Right atrium auricular region (tissue), 2 donors: ENCODE measurements at places on chromosomes 2 and 18.

DNA sequence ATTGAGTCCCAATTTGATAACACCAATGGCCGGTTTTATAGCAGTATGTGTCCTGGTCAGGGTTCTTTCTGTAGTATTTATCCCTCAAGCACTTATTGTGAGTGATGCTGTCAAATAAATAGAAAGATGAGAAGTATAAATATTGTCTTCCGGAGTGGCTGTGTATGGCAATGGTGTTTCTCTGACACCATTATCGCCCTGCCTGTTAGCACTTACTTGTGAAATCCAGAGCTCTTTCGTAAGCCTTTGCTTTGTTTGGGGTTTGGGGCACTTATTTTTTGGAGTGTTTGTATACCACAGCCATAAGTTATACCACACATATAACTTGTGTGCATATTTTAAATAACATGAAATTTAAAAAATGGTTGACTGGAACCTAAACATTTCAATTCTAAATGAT, 29.3 kb downstream of the CD8B2 start:
- H3K27me3 ChIP-seq, result no peaks in the 10 kb centered on the region
- DNase-seq, result no peak
- H3K4me1 ChIP-seq, result no peaks in the 10 kb centered on the region
- no peaks in the 10 kb centered on the region for H3K36me3 ChIP-seq
- H3K4me3 ChIP-seq, result no peak overlapping the region

GRCh38 chr18:58682429-58683069, 11.3 kb downstream of the MALT1 start:
- H3K36me3 ChIP-seq, result peaks cover 5% of the 10 kb centered on the region
- DNase-seq, result peak; percentile 63
- no peak overlapping the region for H3K27ac ChIP-seq
- no peak overlapping the region for H3K4me3 ChIP-seq
- peaks cover 9% of the 10 kb centered on the region for H3K4me1 ChIP-seq
- no peaks in the 10 kb centered on the region for H3K27me3 ChIP-seq

DNA sequence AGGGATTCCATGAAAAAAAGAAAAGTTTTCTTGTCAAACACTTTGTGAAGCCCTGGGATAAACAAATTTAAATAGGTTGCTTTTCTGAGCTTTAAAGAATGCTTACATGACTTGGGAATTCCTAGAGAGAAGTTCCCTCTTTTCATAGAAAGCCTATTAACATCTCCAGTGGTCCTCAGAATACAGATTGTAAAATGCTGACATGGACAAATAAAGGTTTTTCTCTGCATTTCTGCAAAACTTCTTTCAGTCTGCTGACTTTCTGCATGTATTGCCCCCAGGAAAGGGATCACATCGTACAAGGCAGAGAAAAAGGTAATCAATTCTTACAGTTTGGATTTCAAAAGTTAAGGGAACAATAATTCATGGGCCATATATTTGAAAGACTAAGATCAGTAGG, 20.6 kb downstream of the ZNF385B start:
- H3K4me3 ChIP-seq, result no peak overlapping the region
- DNase-seq, result no peak
- no peaks in the 10 kb centered on the region for H3K27me3 ChIP-seq
- H3K36me3 ChIP-seq, result no peaks in the 10 kb centered on the region
- H3K4me1 ChIP-seq, result no peaks in the 10 kb centered on the region

DNA sequence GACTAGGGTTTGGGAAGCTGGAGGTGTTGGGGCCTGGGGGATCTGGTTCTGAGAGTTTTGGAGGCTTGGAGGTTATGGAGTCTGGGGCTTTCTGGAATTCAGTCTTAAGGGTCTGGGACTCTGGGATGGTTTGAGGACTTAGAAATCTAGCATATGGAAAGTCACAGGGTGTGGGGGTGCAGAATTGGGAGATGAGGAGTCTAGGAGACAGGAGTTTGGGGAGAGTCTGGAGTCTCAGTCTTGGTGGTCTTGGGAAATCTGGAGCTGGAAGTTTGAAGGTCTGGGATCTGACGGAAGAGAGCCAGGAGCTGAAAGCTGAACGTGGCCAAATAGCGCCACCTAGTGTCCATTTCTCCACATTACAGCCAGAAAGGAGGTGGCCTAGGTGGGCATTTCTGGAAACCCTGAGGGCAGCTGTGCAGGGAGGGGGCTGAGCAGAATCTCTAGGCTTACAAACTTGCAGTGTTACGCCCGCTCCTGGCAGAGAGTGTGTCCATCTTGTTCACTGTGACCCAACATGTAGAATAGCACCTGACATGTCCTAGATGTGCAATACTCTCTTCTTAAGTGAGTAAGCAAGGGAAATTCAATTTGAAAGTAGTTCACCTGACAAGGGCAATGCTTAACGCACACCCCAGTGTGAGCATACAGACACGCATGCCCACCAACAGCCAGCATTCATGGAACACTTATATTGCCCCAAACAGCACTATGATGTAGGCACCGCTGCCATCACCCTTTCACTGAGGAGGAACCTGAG, 204.8 kb downstream of the TFCP2L1 start:
- H3K27me3 ChIP-seq, result no peaks in the 10 kb centered on the region
- peaks cover 8% of the 10 kb centered on the region for H3K4me1 ChIP-seq
- DNase-seq, result no peak
- H3K36me3 ChIP-seq, result no peaks in the 10 kb centered on the region
- no peak overlapping the region for H3K27ac ChIP-seq
- no peak overlapping the region for H3K4me3 ChIP-seq

DNA sequence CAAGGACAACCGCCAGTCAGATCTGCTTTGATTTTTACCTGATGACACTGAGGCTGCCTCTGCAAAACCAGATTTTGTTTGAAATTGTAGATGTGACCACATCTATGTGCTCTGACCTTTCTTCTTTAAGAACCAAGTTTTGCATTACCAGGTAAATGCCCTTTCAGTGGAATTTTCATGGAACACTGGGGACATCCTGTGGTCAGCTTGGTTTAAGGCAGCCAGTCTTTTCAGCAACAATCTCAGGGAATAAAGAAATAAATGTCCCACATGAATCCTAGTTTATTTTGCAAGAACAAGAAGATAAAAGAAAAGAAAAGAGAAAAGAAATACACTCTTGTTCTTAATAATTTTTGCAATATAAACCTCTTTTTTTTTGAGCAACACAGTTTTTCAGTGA, 90.6 kb downstream of the POU3F3 start:
- H3K27ac ChIP-seq, result no peak overlapping the region
- H3K36me3 ChIP-seq, result no peaks in the 10 kb centered on the region
- no peak for DNase-seq
- H3K27me3 ChIP-seq, result no peaks in the 10 kb centered on the region
- no peak overlapping the region for H3K4me3 ChIP-seq

- H3K4me3 ChIP-seq, result no peak overlapping the region
- H3K36me3 ChIP-seq, result no peaks in the 10 kb centered on the region
- no peak for DNase-seq
These were observed 383.1 kb downstream of the TSN start for GRCh38 chr2:122138561-122138960.

GRCh38 chr2:176732780-176733179, 463.5 kb downstream of the MTX2 start:
- H3K27me3 ChIP-seq, result no peaks in the 10 kb centered on the region
- DNase-seq, result no peak
- no peaks in the 10 kb centered on the region for H3K4me1 ChIP-seq
- H3K4me3 ChIP-seq, result no peak overlapping the region
- H3K27ac ChIP-seq, result no peak overlapping the region

DNA sequence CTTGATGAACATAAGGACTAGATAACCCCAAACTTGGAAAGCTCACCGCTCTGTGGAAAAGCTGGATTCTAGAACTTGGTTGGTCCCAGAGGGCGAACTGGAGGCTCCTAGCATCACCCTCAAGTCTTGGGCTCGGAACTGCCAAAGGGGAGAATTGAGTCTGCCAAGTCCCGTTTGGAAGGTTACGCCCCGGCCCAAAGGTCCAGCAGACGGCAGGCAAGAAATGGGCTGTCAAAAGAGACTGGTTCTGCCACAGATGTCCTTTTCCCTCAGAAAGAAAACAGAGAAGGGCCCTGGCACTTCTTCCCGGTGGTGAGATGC, 182.2 kb downstream of the ANAPC1 start:
- H3K36me3 ChIP-seq, result no peaks in the 10 kb centered on the region
- DNase-seq, result no peak
- H3K27ac ChIP-seq, result no peak overlapping the region
- H3K4me1 ChIP-seq, result peaks cover 22% of the 10 kb centered on the region

DNA sequence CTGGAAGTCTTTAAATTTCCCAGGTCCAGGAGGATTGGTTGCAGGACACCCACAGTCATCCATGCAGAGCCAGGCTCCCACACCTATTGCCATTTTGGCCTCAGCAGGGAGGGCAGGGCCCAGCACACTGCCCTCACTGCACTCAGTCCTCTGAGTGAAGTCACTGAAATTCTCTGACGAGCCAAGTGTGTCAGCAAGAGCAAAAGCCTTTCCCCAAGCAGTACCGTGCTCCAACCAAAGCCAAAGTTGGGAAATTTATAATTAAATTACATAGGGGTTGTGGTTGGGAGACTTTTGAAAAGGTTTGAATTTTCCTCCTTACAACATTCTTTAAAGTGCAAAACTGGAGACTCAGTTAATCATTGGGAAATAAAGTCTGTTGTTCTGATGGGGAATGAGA, 98.5 kb upstream of the CD226 start:
- no peaks in the 10 kb centered on the region for H3K27me3 ChIP-seq
- no peak overlapping the region for H3K4me3 ChIP-seq
- H3K36me3 ChIP-seq, result no peaks in the 10 kb centered on the region
- no peak overlapping the region for H3K27ac ChIP-seq
- no peak for DNase-seq

GRCh38 chr2:173238385-173238784, 116.3 kb upstream of the CDCA7 start:
- H3K27ac ChIP-seq, result no peak overlapping the region
- no peak overlapping the region for H3K4me3 ChIP-seq
- no peaks in the 10 kb centered on the region for H3K4me1 ChIP-seq

DNA sequence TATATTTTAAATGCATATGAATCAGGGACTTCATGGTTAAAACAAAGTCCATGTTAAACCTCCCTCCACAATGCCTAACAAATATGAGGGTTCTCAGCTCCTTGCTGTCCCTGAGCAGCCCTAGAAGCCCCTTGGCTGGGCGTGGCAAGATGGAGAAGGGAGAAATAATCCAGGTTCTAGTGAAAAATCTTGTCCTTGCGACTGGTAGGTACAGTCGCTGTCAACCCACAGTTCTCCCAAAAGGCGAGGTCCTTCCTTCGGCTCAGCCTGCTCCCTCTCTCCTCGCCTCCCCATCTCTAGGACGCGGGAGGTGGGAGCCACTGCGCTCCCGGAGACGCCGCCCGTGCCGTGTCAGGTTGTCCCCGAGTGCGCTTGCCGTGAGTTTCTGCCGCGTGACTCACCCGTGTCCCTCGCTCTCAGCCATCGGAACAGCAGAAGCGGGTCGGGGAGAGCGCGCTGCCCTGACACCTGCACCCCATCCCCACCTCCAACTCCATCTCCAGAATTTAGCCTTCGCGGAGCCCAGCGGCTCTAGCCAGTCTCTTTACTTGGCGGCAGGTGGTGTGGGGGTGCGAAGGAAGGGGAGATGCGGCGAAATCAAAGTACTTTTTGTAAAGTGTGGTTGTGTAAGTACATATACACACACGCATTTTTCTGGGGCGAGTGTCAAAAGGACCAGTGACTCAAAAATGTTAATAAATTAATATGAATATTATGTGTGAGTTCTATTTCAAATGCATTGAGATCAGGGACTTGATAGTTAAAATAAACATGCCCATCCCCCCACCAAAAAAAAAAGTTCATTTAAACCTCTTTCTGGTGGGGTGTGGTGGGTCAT, 65.1 kb upstream of the TMEM17 start:
- H3K4me1 ChIP-seq, result peaks cover 18% of the 10 kb centered on the region
- no peak for DNase-seq
- no peaks in the 10 kb centered on the region for H3K27me3 ChIP-seq
- no peaks in the 10 kb centered on the region for H3K36me3 ChIP-seq
- H3K27ac ChIP-seq, result no peak overlapping the region
- H3K4me3 ChIP-seq, result no peak overlapping the region

- DNase-seq, result no peak
- H3K27me3 ChIP-seq, result no peaks in the 10 kb centered on the region
- no peaks in the 10 kb centered on the region for H3K4me1 ChIP-seq
- no peaks in the 10 kb centered on the region for H3K36me3 ChIP-seq
These were observed 10.4 kb downstream of the KCNE4 start for GRCh38 chr2:223062396-223062795.

DNA sequence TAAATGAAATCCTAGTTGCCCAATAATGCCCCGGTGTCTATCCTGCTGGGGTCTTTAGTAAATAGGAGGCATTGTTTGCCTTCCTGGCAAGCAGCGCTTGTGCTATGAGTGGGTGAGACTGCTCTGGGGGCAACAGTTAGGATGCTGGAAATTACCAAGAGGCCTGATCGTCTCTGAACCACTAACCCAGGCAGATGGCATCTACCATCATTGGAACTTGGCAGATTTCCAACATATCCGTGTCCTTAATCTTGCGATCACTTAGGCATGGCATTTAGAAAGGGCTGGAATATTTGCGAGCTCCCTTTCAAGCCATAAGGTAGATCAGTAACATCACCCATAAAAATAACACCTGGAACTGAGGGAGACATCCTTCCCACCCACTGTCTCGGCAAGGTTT, 18.8 kb upstream of the SH3RF3 start:
- H3K4me1 ChIP-seq, result no peaks in the 10 kb centered on the region
- H3K36me3 ChIP-seq, result no peaks in the 10 kb centered on the region
- no peak overlapping the region for H3K27ac ChIP-seq
- no peaks in the 10 kb centered on the region for H3K27me3 ChIP-seq

- H3K27me3 ChIP-seq, result no peaks in the 10 kb centered on the region
- H3K36me3 ChIP-seq, result no peaks in the 10 kb centered on the region
- H3K4me1 ChIP-seq, result peaks cover 8% of the 10 kb centered on the region
These were observed 26.5 kb upstream of the IGFBP2 start for GRCh38 chr2:216606551-216607276.

GRCh38 chr2:215828528-215829184, 184.7 kb downstream of the MREG start:
- H3K27ac ChIP-seq, result no peak overlapping the region
- no peaks in the 10 kb centered on the region for H3K36me3 ChIP-seq
- H3K4me3 ChIP-seq, result no peak overlapping the region
- peak; percentile 69 for DNase-seq
- H3K27me3 ChIP-seq, result no peaks in the 10 kb centered on the region

- peaks cover 21% of the 10 kb centered on the region for H3K36me3 ChIP-seq
- H3K27ac ChIP-seq, result peak overlapping the region; percentile 30
- no peak overlapping the region for H3K4me3 ChIP-seq
- no peaks in the 10 kb centered on the region for H3K4me1 ChIP-seq
These were observed 8.5 kb downstream of the DSC1 start for GRCh38 chr18:31154181-31154580.

- H3K27me3 ChIP-seq, result no peaks in the 10 kb centered on the region
- peak overlapping the region; percentile 46 for H3K27ac ChIP-seq
- peaks cover 21% of the 10 kb centered on the region for H3K4me1 ChIP-seq
These were observed 143.5 kb downstream of the PKP4 start for GRCh38 chr2:158600155-158600802.

- H3K36me3 ChIP-seq, result peaks cover 21% of the 10 kb centered on the region
- H3K4me3 ChIP-seq, result no peak overlapping the region
- no peak for DNase-seq
- H3K27me3 ChIP-seq, result no peaks in the 10 kb centered on the region
These were observed 89.8 kb upstream of the ITGB6 start for GRCh38 chr2:160289831-160290230.

GRCh38 chr2:158291544-158292180, 164.9 kb downstream of the CCDC148 start:
- H3K27ac ChIP-seq, result no peak overlapping the region
- no peaks in the 10 kb centered on the region for H3K36me3 ChIP-seq
- no peak for DNase-seq
- no peaks in the 10 kb centered on the region for H3K27me3 ChIP-seq
- no peak overlapping the region for H3K4me3 ChIP-seq
